ENCODE measurements at places on chromosomes 2 and 18. TPM values are rescaled to one million over a fixed set of nuclear protein-coding genes. Genes with fewer than 3 reads are reported as not detected.

PTRHD1 gene
- 28.7 TPM for total RNA-seq

VWA3B gene
- total RNA-seq, result not detected

GULP1 gene
- 31.5 TPM for total RNA-seq

NMUR1 gene
- total RNA-seq, result not detected

C2orf66 gene
- not detected for total RNA-seq

SLC9A4 gene
- 0.85 TPM for total RNA-seq

SCN2A gene
- total RNA-seq, result not detected

BMP10 gene
- not detected for total RNA-seq

OXER1 gene
- not detected for total RNA-seq

DNA sequence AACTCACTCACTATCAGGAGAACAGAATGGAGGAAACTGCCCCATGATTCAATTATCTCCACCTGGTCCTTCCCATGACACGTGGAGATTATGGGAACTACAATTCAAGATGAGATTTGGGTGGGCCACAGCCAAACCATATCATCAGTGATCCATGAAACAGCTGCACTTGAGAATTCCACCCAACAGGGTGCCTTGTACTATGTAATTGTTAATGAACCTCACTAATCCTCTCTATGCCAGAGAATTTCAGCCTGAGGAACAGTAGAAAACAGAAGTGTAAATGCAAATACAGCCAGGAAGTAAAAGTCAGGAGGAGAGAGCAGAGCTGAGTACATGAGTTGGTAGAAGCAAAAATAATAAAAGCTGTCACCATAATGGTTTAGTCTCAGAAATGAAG lies 261.4 kb downstream of the EPHA4 start:
- DNase-seq, result no peak
- H3K4me3 ChIP-seq, result no peak overlapping the region
- H3K36me3 ChIP-seq, result no peaks in the 10 kb centered on the region
- no peak overlapping the region for H3K27ac ChIP-seq
- no peaks in the 10 kb centered on the region for H3K27me3 ChIP-seq

- H3K27ac ChIP-seq, result no peak overlapping the region
- H3K4me3 ChIP-seq, result no peak overlapping the region
These were observed 12.9 kb upstream of the GLI2 start for GRCh38 chr2:120722568-120723421.

DNA sequence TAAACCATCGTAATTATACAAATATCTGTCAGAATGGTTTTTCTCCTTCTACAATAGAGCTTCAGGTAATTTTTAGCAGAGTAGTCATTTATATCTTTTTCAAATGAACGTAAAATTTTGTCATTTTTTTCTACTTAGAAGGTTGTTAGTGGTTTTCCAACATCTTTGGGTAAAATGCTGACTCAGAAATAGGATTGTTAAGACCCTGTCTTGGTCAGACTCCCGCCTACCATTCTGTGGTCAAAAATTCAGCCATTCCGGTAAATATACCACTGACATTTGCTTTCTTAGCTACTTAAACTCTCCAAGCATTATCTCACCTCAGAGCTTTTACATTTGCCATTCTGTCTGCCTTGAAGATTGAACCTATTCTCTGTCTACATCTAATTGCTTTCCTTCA lies 154.1 kb upstream of the CDH19 start:
- no peak overlapping the region for H3K4me3 ChIP-seq
- DNase-seq, result no peak
- H3K27me3 ChIP-seq, result no peaks in the 10 kb centered on the region
- no peak overlapping the region for H3K27ac ChIP-seq

- no peaks in the 10 kb centered on the region for H3K27me3 ChIP-seq
- no peaks in the 10 kb centered on the region for H3K4me1 ChIP-seq
- no peak for DNase-seq
These were observed 2.4 kb downstream of the ITGA4 start for GRCh38 chr2:181459621-181460021.

DNA sequence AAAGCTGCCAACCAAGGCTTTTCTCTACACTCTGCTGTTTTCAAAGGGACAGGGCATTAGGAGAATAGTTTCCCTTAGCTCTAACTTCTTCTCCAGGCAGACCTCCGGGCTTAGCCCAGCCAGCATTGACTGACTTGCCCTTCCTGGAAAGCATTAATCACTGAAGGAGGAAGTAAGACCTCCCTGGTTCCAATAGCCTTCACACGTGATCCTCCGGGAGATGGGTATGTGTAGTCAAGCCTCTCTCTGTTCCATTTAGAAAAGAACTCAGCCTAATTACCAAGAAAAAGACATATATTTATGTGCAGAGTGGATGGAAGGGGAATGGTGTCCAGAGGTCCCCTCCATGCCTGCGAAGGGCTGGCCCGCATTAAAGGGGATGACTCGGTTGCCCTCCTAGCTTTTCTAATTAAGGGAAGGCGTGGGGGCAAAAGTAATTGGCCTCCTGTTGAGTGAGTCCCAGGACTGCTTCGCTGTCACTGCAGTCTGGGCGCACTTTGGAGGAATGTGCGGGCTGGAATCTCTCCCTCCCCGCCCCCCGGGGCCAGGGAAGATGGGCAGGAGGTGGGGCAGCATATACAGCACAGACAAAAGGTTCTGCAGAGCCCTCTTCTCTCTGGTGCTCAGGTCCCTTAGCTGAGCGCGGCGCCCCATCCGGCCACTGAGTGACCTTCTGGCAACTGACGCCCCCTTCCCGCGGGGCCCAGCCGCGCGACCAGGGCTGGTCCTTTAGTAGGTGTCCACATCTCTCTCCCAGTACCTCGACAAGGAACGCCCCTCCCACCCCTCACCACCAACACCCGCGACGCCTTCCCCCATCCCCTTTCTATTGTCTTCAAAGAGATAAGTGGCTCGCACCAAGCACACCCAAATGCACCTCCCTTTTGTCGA lies 686.0 kb downstream of the NRXN1 start:
- peaks cover 11% of the 10 kb centered on the region for H3K27me3 ChIP-seq
- no peak for DNase-seq
- no peak overlapping the region for H3K4me3 ChIP-seq
- no peaks in the 10 kb centered on the region for H3K36me3 ChIP-seq

DNA sequence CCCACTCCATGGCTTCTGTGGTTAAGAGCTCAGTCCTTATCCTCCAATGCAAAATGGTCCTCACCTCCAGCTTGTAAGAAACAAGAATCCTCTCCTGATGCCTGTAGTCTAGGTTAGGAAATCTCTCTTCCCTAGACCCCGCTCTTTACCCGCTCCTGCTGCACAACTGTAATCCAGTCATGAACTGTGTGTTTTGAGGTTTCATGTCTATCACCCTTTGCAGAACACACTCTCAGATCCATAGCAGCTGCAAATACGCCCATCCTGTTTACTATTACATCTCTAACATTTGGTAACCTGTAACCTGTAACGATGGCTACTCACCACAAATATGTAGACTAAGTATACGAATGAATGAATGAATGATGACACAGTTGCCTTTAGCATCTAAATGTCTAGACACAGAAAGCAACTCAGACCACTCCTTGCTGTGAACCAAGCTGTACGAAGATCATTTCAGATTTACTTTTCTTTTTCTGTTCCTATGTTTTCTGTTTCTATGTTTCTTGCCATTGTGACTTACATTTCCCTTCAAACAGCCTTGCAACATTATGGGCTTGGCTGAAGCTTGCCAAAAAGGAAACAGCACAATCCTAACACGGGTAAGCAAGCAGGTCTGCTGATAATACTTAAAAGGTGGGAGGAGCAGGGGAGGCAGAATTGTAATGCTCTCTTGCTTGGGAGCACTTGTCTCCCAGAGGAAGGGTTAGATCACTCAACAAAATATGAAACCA lies 53.7 kb downstream of the EPHA4 start:
- peaks cover 64% of the 10 kb centered on the region for H3K4me1 ChIP-seq
- H3K36me3 ChIP-seq, result no peaks in the 10 kb centered on the region
- no peaks in the 10 kb centered on the region for H3K27me3 ChIP-seq
- peak overlapping the region; percentile 6 for H3K4me3 ChIP-seq
- peak; percentile 91 for DNase-seq

DNA sequence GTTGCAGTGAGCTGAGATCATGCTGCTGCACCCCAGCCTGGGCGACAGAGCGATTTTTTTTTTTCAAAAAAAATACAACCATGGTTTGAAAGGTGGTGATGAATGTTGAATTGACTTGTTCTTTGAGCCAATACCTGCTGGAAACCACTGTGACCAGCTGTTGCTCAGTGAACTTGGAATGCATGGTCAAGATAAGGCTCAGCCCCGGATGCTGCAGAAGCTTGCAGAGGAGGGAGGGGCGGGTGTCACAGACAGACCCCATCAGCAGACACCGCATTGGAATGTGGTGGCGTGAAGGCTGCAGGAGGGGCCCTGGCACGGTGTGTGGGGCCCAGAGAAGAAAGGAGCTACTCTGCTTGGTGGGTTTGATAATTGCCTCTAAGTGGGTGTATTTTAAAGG lies 91.6 kb downstream of the ITGB1BP1 start:
- H3K27ac ChIP-seq, result no peak overlapping the region
- no peaks in the 10 kb centered on the region for H3K27me3 ChIP-seq
- H3K36me3 ChIP-seq, result peaks cover 39% of the 10 kb centered on the region

- H3K27me3 ChIP-seq, result 0 out of 2 replicates have a peak, but pooled peaks cover 3% of the 10 kb centered on the region
- no peak overlapping the region for H3K27ac ChIP-seq
These were observed 30.7 kb upstream of the FOXI3 start for GRCh38 chr2:88483200-88483599.

DNA sequence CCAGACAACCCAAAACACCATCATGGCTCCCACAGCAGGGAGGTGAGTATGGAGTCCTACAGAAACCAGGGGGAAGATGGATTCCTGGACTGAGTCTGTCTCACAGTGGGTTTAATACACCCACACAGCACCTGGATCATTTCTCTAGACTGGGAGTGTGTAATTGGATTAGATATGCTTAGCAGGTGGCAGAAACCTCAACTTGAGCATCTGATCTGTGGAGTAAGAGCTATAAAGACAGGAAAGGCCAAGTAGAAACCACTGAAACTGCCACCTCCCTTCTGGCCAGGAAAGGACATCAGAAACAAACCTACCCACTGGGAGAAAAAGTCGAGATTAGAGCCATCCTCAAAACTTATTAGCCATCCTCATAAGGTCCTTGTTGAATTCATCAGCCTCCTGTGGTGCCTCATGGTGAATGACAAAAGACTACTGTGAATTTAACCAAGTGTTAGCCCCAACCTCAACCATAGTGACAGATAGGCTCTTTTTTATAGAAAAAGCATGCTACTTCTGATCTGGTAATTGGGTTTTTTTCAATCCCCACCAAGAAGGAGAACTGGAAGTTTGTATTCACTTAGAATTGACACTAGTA lies 28.1 kb upstream of the CHST9 start:
- no peak overlapping the region for H3K27ac ChIP-seq
- no peaks in the 10 kb centered on the region for H3K36me3 ChIP-seq
- H3K27me3 ChIP-seq, result no peaks in the 10 kb centered on the region
- DNase-seq, result no peak

GRCh38 chr18:10391506-10391905 lies 62.9 kb upstream of the APCDD1 start:
- no peaks in the 10 kb centered on the region for H3K4me1 ChIP-seq
- H3K4me3 ChIP-seq, result no peak overlapping the region
- H3K36me3 ChIP-seq, result no peaks in the 10 kb centered on the region
- no peak overlapping the region for H3K27ac ChIP-seq

GRCh38 chr18:76988031-76988826 lies 144.4 kb downstream of the MBP start:
- no peak overlapping the region for H3K27ac ChIP-seq
- H3K36me3 ChIP-seq, result no peaks in the 10 kb centered on the region
- DNase-seq, result no peak
- H3K27me3 ChIP-seq, result no peaks in the 10 kb centered on the region

- peaks cover 26% of the 10 kb centered on the region for H3K4me1 ChIP-seq
- no peak overlapping the region for H3K27ac ChIP-seq
- no peaks in the 10 kb centered on the region for H3K27me3 ChIP-seq
- no peak for DNase-seq
These were observed 34.6 kb upstream of the IL37 start for GRCh38 chr2:112876257-112876970.

DNA sequence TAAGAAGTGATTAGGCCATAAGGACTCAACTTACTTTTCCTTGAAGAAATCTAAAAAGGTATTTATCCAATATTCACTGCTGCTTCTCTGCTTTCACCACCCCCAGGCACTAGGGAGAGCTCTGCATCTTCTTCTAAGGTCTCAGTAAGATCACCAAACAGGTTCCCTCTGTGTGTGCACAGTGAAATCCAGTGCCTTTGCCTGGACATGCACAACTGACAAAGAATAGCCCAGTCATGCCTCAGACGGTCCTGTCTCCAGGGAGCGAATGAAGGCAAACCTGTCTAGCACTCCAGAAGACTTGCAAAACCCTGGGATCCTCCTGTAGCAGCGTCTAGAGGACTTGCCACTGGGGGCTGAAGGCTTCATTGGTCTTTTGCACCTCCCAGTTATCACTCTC lies 344.5 kb upstream of the LRATD1 start:
- H3K4me3 ChIP-seq, result no peak overlapping the region
- no peak overlapping the region for H3K27ac ChIP-seq
- H3K4me1 ChIP-seq, result 0 out of 2 replicates have a peak, but pooled peaks cover 5% of the 10 kb centered on the region
- no peaks in the 10 kb centered on the region for H3K36me3 ChIP-seq
- peak; percentile 76 for DNase-seq

DNA sequence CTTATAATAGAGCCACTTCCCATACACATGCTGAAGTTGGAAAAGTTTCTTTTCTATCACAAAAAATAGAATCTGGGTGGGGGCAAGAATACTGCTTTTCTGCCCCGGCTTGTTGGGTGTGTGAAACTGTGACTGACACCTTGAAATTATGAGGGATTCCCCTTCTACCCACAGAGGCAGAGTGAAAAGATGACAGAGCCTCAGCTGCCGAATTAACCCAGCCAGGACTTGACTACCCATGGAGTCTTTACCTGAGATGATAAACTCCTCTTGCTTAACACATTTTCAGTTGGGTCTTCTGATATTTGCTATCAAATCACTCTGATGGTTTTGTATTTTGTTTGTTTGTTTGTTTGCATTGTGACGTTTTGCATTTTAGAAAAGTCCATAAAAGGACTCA lies 66.0 kb upstream of the PMAIP1 start:
- no peaks in the 10 kb centered on the region for H3K36me3 ChIP-seq
- no peak overlapping the region for H3K4me3 ChIP-seq
- no peaks in the 10 kb centered on the region for H3K27me3 ChIP-seq
- DNase-seq, result no peak
- H3K4me1 ChIP-seq, result no peaks in the 10 kb centered on the region

DNA sequence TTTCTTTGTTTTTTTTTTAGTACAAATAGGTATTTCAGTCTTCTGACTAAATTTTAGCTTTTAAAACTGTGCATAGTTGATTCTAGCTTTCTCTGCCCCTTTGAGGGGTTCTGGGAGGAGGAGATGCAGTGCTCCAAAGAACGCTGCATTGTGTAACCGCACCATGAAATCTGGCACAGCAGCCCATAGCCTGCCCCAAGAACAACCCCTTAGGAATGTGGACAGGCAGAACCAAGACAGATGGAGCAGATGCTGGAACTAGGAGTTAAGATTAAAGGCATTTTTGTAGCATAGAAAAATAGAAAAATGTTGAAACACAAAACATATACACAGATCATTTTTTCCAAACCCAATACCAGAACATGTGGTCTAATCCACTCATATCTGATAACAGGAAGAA lies 187.5 kb downstream of the SCG2 start:
- no peak overlapping the region for H3K4me3 ChIP-seq
- H3K36me3 ChIP-seq, result no peaks in the 10 kb centered on the region
- H3K4me1 ChIP-seq, result no peaks in the 10 kb centered on the region

Data from PC-9 (cell line).